ENCODE measurements at places on chromosomes 3 and 15.

DNA sequence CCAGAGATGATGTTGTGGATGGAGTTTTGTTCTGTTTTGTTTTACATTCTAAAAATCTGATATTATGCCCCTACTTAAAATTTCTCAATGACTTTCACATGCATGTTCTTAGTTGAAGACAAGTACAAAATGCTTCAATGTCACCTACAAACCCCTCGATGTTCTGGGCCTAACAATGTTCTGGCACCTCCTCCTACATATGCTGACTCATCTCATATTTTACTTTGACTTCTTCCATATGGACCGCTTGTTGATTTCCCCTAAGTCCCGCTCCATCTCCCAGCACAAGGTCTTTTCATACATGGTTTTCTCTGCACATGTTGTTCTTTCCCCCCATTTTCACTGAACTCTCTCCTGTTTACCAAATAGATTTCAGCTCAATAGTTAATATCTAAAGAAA, 441.4 kb downstream of the CNTN6 start:
- no peak for DNase-seq

GRCh38 chr15:88036154-88036839, 220.2 kb downstream of the NTRK3 start:
- DNase-seq: no peak

GRCh38 chr15:88454236-88454635, 13.0 kb downstream of the MRPL46 start:
- DNase-seq: no peak

- no peak for DNase-seq
These were observed 74.9 kb downstream of the NTRK3 start for GRCh38 chr15:88181613-88182012.

DNA sequence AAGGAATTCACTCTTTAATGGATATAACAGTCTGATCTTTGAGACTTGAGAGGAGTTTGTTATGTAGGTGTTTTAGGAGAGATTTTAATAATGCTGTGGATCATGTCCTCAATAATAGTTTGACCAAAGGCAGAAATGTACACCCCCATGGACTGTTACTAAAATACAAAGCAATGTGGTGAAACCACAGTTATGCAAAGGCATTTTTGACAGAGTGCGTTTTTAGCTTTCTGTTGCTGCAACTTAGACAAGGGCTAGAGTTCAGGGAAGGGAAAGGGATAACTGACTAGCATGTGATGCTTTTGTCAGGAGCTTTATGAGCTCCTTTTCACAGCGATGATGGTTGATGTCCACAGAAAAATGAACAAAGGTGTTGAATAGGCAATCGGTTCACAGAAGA, 3.6 kb upstream of the STARD5 start:
- DNase-seq: no peak

- no peak for DNase-seq
These were observed 231.5 kb downstream of the SV2B start for GRCh38 chr15:91331581-91331980.

DNA sequence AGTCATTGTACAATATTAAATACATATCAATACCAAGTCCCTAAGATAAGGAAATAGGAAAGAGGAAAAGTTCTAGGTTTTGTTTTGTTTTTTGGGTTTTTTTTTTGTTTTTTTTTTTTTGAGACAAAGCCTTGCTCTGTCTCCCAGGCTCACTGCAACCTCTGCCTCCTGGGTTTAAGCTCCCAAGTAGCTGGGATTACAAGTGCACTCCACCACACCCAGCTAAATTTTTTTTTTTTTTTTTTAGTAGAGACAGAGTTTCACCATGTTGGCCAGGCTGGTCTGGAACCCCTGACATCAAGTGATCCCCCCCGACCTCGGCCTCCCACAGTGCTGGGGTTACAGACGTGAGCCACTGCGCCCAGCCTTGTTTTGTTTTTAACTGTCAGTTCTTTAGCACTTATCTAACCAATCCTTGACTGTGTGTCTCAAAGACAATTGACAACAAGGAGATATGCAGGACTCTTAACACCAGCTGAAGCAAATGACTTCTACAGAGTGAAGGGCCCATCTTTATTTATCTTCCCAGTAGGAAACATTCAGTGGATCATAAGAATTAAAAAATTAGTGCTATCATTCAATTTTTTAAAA, 100.0 kb upstream of the RAP2B start:
- no peak for DNase-seq

- no peak for DNase-seq
These were observed 4.4 kb upstream of the FOXP1 start for GRCh38 chr3:71587958-71588357.

DNA sequence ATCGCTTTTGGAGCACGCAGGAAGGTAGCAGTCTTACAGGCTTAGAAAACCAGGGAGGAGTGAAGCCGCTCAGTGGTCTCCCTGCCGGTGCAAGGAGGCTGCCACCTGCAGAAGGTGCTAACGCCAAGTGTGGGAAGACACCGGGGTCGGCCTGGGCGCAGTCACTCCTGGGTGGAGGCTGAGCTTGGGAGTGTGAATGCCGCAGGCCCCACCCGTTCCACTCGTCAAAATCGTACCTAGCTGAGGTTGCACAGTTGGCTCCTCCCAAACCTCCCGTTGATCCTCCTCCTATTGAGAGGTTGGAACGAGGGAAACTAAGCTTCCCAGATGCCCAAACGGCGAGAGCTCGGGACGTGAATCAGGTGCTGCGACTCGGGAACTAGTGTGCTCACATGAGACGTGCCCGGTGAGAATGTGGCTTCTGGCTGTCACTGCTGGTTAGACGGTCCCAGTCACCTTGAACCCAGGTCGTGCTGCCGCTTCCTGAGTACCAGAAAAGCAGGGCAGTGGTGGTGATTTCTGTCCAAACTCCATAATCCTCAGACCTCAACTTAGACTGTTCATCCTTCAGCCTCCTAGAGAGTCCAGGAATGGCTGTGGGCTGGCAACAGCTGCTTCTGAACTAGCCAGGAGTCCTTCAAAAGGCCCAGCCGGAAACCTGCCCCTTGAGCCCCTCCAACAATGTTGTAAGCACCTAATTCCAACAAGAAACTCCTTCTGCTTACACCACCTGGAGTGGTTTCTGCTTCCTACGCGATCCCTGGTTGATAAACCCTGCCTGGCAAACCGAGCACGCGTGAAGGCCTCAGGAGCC, 156.0 kb downstream of the XXYLT1 start:
- DNase-seq: no peak

GRCh38 chr3:80549173-80549572, 781.4 kb upstream of the ROBO1 start:
- DNase-seq: no peak

DNA sequence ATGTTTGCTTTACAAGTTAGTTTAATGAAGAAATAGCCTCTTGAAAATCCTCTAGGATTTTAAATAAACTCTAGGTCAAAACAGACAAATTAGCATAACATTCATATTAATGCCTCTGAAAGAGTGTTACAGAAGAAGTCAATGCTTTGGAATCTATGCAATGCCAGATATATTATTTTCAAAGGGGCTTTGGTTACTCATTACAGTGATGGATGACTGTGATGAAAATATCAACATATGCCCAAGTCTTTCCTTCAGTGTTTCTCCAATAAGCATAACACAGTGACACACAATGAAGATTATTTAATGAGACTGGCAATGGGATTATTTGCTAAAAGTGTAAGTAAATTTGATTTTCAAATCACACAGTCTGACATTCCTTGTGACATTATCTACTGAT, 1247.2 kb downstream of the ROBO2 start:
- DNase-seq: no peak

GRCh38 chr3:188798556-188799145, 373.1 kb upstream of the TPRG1 start:
- no peak for DNase-seq

DNA sequence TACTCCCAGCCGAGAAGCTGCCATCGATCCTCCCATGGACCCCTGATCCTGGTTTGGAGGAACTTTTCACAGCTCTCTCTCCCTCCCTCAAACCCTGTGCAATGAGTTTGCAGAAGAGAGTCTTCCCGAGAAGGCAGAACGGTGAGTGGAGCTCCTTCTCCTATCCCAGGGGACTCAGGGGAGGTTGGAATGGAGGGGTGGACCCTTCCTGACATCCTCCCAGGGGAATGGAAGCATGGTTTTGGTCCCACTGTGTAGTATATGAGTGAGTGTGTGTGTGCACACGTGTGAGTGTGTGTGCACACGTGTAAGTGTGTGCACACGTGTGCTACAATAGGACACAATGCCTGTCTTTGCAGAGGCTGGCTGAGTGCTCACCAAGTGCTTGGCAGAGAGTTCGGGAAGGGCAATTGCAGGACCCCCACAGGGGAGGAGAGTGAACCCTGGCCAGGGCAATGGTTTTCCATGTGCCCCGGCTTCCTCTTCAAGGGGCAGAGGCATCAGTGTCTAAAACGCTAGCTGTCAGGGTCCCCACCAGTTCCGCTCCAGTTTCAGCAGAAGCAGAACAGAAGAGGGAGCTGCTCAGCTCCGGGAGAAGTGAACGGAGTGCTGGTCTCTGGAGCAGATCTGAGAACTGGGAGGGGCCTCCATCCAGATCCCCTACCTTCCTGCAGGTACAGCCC, 13.8 kb upstream of the IL16 start:
- no peak for DNase-seq

- no peak for DNase-seq
These were observed 107.5 kb downstream of the RASA2 start for GRCh38 chr3:141594357-141594756.

DNA sequence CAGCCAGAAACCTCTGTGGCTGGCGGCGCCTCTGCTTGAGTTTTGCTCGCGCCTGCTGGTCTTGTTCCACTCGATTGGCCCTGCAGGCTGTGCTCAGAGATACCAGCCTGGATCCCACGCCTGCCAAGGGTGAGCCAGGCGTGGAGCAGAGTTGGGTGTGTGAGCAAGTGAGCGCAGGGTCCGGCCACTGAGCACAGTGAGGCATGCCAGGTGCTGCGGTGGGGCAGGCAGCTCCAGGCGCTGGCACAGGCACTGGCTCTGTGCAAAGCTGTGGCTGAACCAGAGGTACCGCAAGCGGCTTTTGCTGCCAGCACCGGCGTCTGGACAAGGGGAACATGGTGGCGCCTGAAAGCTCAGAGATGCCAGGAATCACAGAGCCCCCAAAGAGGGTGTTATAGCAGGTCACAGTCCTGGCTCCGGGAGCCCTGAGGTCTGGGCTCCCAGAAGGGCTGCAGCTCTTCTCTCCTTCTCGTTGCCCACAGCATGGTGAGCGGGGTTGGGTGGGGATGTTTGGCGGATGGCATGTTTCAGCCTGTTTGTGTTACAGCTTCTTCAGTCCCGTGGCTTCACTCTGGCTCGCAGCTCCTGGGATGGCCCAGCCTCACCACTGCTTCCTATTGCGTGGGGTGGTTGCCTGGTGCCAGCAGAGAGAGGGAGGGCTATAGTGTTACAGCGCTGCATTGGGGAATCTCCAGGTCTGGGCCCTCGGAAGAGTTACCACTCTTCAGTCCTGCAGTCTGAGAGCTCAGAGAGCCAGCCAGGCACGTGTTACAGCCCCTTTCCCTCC, 73.9 kb downstream of the NR1D2 start:
- no peak for DNase-seq

Measured in NCI-H1092 (cell line).